ENCODE measurements at places on chromosomes 11 and 22.

- DNase-seq = no peak
Observed at GRCh38 chr11:112004389-112004788, 20.8 kb upstream of the DLAT start.

DNA sequence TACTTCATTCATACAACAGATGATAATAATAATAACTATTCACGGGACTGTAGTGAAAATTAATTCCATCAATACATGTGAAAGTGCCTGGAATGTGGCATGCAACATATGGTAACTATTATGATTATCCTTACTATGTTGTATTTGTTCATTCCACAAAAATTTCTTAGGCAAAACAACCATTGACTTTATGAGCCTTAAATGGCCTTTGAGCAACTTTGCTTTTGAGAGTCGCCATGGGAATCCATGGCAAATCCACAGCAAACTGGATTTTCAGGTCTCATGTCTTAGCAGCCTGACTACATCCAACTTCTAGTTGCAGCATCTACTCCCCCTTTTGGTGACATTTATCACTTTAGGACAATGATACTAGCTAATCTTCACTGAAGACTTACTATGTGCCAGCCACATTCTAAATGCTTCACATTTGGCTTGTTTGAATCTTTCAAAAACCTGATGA is 56.8 kb downstream of the SLC1A2 start:
- no peak for DNase-seq

- DNase-seq = no peak
Observed at GRCh38 chr11:44018127-44018521, 29.7 kb upstream of the ACCSL start.

GRCh38 chr22:46465345-46465720 is 72.1 kb downstream of the CELSR1 start:
- no peak for DNase-seq

DNA sequence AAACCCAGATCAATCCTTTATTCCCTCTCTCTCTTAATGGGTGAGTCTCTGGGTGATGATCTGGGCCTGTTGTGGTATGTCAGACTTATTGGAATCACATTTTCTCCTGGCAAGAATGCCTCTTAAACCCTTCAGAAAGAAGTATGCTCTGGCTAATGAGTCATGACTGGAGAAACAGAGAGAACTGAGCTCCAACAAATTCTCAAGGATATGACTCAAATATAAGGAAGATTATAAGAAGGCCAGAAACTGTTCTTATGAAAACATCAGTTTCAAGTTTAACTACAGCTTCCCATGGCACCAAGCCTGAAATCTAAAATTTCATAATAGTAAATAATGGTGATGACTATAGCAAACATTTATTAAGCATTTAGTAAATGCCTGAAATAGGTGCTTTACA is 83.9 kb downstream of the OR5AK2 start:
- DNase-seq = no peak

GRCh38 chr22:30078320-30079311 is 1.6 kb upstream of the HORMAD2 start:
- DNase-seq = no peak

Measured in activated CD4-positive, CD25-positive, alpha-beta regulatory T cell (primary cell).